Peyer's patch (tissue), 4 donors: ENCODE measurements at places on chromosomes 7 and 10.

DNA sequence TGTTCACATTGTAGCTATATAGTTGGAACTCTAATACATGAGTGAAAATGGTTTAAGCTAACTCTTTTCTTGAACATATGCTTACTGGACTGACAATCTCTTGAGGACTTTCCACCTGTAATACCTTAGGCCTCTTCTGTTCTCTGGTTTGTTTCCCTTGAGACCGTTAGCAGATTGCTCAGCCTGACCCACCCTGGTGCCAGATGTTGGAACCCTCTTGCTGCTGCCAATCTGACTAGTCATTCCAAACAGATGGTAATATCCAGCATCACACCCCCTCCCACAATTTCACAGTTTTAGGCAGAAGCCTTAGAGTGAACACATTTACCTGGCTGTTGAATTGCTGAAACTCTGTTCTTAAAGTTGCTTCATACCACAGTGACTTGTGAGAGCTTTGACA, 18.7 kb downstream of the CALD1 start:
- DNase-seq = no peak
- H3K27me3 ChIP-seq = no peaks in the 10 kb centered on the region
- no peaks in the 10 kb centered on the region for H3K4me1 ChIP-seq
- H3K4me3 ChIP-seq = no peak overlapping the region
- H3K27ac ChIP-seq = no peak overlapping the region

DNA sequence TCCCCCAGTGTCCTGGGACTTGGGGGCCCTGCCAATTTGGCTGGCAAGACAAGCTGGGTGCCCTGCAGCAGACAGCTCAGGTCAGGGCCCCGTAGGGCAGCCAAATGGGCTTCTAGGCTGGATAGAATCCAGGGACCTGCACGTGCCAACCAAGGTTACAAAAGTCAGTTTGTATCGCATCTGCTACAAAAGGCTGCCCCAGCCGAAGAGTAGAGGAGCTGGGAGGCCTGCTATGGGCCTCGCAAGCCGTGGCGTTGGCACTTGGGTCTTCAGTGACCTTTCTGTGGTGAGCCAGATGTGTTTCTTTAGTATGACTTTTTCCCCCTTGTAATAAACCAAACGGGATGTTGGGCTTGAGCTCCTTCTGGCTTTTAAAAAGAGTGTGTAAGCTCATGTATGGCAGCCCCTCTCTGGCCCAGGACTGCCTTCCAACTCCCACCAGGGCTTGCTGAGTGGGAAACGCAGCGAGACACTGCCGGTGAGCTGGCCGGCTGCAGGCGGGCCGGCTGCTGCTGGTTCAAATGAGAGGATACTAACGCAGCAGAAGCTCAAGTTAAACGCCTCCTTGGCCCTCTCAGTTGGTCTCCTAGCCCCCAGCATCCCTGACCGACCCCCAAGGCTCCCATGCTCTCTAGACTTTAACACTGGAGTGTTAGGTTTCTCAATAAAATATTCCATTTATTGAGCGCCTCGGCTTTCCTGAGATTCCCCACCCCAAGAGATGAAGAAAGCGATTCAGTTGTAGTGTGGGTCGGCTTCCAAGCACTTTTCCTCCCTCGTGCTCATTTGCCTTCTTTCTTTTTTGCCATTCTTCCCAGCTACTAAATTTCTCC, 3.1 kb upstream of the HOXA10 start:
- no peak overlapping the region for H3K27ac ChIP-seq
- H3K4me3 ChIP-seq = no peak overlapping the region
- H3K27me3 ChIP-seq = peaks cover 12% of the 10 kb centered on the region
- no peaks in the 10 kb centered on the region for H3K36me3 ChIP-seq
- DNase-seq = no peak
- H3K4me1 ChIP-seq = no peaks in the 10 kb centered on the region

GRCh38 chr7:38671911-38672905, 41.0 kb upstream of the AMPH start:
- H3K27me3 ChIP-seq = no peaks in the 10 kb centered on the region
- H3K27ac ChIP-seq = no peak overlapping the region
- no peaks in the 10 kb centered on the region for H3K36me3 ChIP-seq
- H3K4me1 ChIP-seq = no peaks in the 10 kb centered on the region
- H3K4me3 ChIP-seq = no peak overlapping the region
- peak; percentile 57 for DNase-seq

DNA sequence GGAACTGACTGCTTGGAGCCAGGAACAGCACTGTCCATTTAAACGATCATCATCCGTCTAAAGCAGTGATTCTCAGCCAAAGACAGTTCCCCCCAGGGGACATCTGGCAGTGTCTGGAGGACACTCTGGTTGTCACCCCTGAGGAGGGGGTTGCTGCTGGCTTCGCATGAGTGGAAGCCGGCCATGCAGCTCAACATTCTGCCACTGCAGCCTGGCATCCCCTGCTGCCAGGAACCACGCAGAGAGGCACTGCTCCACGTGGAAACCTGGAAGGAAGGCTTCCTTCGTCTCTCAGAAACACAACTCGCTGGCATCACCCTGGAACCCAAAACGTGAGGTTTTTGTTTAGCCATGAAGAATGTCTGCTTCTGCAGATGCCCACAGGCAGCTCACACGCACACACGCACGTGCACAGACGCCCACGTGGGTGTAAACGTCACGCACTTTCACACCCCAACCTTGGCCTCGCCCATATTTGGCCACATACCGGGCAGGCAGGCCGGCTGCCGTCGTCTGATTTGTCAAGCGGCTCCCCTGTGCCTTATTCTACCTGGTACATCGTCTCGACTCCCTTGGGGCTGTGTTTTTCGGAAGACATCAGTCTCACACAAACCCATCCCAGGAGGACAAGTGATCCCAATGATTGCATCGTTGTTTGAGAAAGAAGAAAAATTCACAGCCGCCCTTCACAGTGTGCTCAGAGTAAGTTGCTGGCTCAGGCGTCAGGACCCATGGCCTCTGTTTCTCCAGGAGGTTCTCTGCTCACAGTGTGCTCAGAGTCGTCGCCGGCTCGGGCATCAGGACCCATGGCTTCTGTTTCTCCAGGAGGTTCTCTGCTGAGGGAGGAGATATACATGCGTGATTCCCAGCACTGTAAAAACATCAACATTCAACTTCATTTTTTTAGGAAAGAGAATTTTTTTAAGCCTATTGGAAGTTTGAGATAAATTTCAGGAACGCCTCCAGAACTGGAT, 127.2 kb upstream of the PPP2R2D start:
- no peak overlapping the region for H3K27ac ChIP-seq
- no peak for DNase-seq
- no peak overlapping the region for H3K4me3 ChIP-seq
- H3K4me1 ChIP-seq = no peaks in the 10 kb centered on the region
- no peaks in the 10 kb centered on the region for H3K27me3 ChIP-seq
